ENCODE measurements at places on chromosomes 7 and 10. TPM values are rescaled to one million over a fixed set of nuclear protein-coding genes. Genes with fewer than 3 reads are reported as not detected.

The CACNB2 gene
- not detected for total RNA-seq

The MYH16 gene
- not detected for total RNA-seq

The C7orf57 gene
- 0.90 TPM for total RNA-seq

The LRRC18 gene
- total RNA-seq: not detected

The POM121L12 gene
- not detected for total RNA-seq

The HOXA5 gene
- not detected for total RNA-seq

The DNAH11 gene
- 0.61 TPM for total RNA-seq

The THSD7A gene
- not detected for total RNA-seq

The CNNM1 gene
- 0.43 TPM for total RNA-seq

The CAMK2B gene
- 0.46 TPM for total RNA-seq

The BMPER gene
- not detected for total RNA-seq

The NPC1L1 gene
- not detected for total RNA-seq

The PLAU gene
- 0.73 TPM for total RNA-seq

DNA sequence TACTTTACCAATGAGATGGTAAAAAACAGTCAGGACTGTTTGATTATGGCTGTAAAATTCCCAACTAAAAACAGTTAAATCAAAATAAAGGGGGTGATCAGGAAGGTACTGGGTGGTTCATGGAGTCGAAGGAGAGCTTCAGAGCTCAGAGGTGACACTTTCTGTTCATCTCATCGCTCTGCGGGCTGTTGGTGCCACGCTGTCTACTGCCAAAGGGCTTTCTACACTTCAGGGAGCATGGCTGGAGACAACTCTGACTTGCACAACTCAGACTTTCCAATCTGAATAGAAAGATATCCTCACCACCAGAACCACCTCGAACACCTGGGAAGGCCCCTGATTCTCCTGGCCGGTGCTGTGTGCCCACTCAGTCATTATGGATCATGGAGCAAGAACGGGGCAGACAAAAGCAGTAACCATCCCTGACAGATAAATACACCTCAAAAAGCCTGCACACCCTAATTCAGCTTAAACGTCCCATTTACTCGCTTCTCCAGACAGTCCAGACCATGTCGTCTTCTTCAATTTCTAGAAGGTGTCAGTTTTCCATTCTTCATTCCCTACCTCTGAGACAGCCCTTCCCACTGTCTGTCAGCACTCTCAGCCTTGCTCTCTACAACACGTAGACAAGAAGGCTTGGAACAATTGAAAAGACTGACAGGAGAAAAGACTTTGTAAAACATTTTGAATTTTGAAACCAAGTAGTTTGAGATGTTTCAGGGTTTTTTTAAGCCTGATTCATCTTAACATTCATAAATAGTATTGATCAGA is 348.7 kb upstream of the NFE2L3 start:
- no peak overlapping the region for H3K4me3 ChIP-seq
- no peaks in the 10 kb centered on the region for H3K36me3 ChIP-seq
- H3K27me3 ChIP-seq: peaks cover 7% of the 10 kb centered on the region
- no peak overlapping the region for H3K27ac ChIP-seq
- DNase-seq: peak; percentile 34

DNA sequence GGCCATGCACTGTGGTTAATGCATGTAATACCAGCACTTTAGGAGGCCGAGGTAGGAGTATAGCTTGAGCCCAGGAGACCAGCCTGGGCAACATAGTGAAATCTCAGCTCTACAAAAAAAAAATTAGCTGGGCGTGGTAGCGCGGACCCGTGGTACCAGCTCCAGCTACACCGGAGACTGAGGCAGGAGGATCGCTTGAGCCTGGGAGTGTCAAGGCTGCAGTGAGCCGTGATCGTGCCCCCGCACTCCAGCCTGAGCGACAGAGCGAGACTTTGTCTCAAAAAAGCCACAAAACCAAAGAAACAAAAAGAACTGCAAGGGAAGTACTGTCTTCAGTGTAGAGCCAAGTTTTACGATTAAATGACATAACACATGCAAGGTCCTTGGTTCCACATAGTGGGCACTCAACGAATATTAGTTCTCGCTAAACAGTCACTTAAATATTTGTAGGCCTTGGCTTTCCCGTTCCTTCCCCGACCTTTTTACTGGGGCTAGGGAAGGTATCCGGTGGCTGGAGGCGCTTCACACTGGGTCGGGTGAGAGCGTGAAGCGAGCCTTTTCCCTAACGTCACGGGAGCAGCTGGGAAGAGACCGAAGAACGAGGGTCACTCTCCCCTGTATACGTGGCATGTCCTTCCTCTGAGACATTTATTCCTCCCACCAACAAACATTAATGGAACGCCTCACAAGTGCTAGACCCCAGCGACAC is 993 bp upstream of the SND1 start:
- H3K4me1 ChIP-seq: peaks cover 28% of the 10 kb centered on the region
- H3K36me3 ChIP-seq: peaks cover 25% of the 10 kb centered on the region
- DNase-seq: peak; percentile 25
- H3K27me3 ChIP-seq: no peaks in the 10 kb centered on the region
- H3K4me3 ChIP-seq: peak overlapping the region; percentile 98

- no peaks in the 10 kb centered on the region for H3K4me1 ChIP-seq
- no peak overlapping the region for H3K27ac ChIP-seq
- H3K36me3 ChIP-seq: no peaks in the 10 kb centered on the region
- DNase-seq: no peak
These were observed 262.7 kb upstream of the HABP2 start for GRCh38 chr10:113290137-113290536.

- H3K27ac ChIP-seq: no peak overlapping the region
- DNase-seq: no peak
- H3K27me3 ChIP-seq: no peaks in the 10 kb centered on the region
- H3K4me3 ChIP-seq: no peak overlapping the region
These were observed 483.7 kb upstream of the LRRN3 start for GRCh38 chr7:110607050-110607857.

DNA sequence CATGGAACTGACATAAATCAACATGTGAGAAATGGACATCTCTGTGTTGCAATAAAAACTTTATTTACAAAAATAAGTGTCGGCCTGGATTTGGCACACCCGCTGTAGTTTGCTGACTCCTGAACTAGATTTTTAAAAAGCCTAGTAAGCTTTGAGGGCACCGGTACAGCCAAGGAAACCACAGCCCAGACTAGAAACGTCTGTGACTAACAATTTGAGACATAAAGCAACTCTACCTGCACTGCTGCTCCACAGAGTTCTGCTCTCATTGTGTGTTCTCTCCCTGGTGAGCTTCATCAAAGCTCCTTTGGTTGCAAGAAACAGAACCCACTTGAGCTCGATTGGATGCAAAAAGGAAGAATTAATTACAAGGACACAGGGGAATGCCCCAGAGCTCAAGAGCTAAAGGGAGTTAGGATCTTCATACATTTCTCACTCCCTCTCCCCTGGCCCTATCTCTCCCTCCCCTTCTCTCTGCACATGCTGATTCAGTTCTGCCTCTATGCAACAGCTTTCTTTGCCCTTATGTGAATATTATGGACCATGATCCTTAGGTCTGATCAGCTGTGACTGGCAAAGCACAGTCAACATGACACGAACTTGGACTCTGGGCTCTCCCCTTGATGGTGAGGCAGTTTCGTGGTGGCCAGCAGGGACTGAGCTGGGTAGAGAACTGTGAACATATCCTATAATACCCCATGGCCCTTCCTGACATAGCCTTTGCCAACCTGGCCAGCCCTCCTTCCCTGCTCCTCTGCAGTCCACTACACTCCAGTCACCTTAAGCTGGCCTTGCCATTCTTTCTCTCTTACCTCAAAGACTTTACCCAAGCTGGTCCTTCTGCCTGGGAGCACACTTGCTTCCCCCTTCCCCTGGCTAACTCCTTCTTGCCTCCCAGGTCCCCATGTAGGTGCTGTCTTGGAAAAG is 77.5 kb upstream of the YAE1 start:
- no peaks in the 10 kb centered on the region for H3K36me3 ChIP-seq
- H3K4me1 ChIP-seq: no peaks in the 10 kb centered on the region
- no peak overlapping the region for H3K27ac ChIP-seq
- H3K27me3 ChIP-seq: peaks cover 25% of the 10 kb centered on the region
- no peak for DNase-seq
- H3K4me3 ChIP-seq: no peak overlapping the region

DNA sequence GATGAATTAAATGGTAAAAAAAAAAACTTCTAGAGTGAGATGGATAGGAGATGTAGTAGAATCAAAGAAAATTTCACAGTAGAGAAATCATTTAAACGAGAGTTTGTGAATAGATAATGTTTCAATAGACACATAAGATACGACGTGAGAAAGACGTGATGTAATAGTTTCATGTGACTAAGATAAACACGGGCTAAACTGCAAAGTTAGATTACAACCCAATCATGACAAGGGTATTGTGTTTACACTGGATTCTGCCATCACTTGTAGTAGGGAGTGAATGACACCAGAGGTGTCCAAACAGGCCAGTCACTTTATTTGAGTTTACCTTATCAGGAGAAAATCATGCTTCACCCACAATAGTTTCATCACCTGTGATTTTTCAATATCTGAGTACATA is 21.6 kb downstream of the SEMA3D start:
- H3K4me3 ChIP-seq: no peak overlapping the region
- H3K4me1 ChIP-seq: peaks cover 4% of the 10 kb centered on the region
- no peak overlapping the region for H3K27ac ChIP-seq

GRCh38 chr7:100887516-100888290 is 1.8 kb downstream of the UFSP1 start:
- H3K27ac ChIP-seq: peak overlapping the region; percentile 84
- peak overlapping the region; percentile 79 for H3K4me3 ChIP-seq
- H3K4me1 ChIP-seq: peaks cover 57% of the 10 kb centered on the region

GRCh38 chr7:29946428-29947186 is 43.0 kb downstream of the SCRN1 start:
- H3K27me3 ChIP-seq: peaks cover 11% of the 10 kb centered on the region
- no peak for DNase-seq
- no peak overlapping the region for H3K27ac ChIP-seq
- no peaks in the 10 kb centered on the region for H3K36me3 ChIP-seq
- H3K4me1 ChIP-seq: no peaks in the 10 kb centered on the region

GRCh38 chr7:6160191-6160623 is 112.2 kb downstream of the CYTH3 start:
- H3K4me3 ChIP-seq: no peak overlapping the region
- no peak overlapping the region for H3K27ac ChIP-seq
- no peaks in the 10 kb centered on the region for H3K4me1 ChIP-seq
- DNase-seq: no peak
- peaks cover 21% of the 10 kb centered on the region for H3K36me3 ChIP-seq

GRCh38 chr7:29243910-29244655 is 49.5 kb downstream of the CHN2 start:
- peaks cover 3% of the 10 kb centered on the region for H3K27me3 ChIP-seq
- peaks cover 1% of the 10 kb centered on the region for H3K36me3 ChIP-seq
- peak; percentile 79 for DNase-seq

- DNase-seq: peak; percentile 67
- peak overlapping the region; percentile 91 for H3K4me3 ChIP-seq
- H3K27ac ChIP-seq: peak overlapping the region; percentile 89
- peaks cover 2% of the 10 kb centered on the region for H3K36me3 ChIP-seq
- peaks cover 38% of the 10 kb centered on the region for H3K4me1 ChIP-seq
These were observed 598 bp downstream of the MCMBP start for GRCh38 chr10:119871881-119872609.

DNA sequence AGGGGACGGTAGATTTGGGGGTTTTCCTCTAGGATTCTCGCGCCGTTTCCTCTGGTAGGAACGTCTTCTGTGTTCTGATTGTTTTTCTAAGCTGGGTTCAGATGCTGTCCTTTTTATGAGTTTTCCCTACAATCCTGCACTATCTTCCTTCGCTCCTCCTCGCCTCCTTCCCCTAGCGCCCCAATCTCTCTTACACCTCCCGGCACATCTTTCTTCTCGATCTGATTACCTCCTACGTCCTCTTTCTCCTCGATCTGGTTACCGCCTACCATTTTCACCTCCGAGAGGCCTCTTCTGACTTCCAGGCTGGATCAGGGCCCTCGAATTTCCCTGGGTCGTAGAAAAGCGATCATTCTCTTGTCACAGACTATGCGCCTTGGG is 413 bp downstream of the BUD31 start:
- H3K27ac ChIP-seq: peak overlapping the region; percentile 99
- peak; percentile 30 for DNase-seq
- peak overlapping the region; percentile 99 for H3K4me3 ChIP-seq
- peaks cover 32% of the 10 kb centered on the region for H3K36me3 ChIP-seq
- peaks cover 39% of the 10 kb centered on the region for H3K4me1 ChIP-seq

DNA sequence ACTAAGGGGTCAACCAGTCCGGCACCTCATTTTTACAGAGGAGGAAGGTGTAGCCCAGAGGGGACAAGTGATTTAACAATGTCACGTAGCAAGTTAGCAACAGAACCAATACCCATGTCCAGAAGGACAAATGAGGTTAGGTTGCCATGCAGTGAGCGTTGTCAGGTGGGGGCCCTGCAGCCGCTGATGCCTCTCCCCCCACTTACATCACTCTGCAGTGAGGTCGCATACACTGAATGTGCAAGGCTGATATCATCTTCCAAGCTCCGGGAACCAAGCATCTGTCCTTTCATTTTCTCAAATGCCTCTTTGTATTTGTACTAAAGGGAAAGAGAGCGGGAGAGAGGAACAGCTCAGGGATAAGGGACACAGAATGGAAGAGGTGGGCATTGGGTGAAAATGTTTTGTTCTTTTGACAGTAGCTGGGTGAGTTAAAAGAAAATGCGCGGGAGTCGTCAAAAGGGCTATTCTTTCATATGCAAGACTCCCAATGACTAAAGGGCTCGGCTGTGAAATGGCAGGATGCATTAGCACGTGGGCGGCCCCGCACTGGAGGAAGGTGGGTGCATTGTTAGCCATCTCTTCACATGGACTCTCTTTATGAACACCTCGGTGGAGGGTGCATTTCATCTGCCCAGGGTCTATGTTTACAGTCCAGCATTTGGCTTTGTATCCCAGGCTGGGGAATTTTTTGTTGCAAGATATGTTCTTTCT is 49.7 kb downstream of the NRAP start:
- no peak overlapping the region for H3K4me3 ChIP-seq
- no peak for DNase-seq
- H3K36me3 ChIP-seq: no peaks in the 10 kb centered on the region
- no peak overlapping the region for H3K27ac ChIP-seq
- peaks cover 32% of the 10 kb centered on the region for H3K27me3 ChIP-seq
- no peaks in the 10 kb centered on the region for H3K4me1 ChIP-seq

GRCh38 chr7:17234398-17235031 is 63.9 kb upstream of the AHR start:
- DNase-seq: peak; percentile 83
- H3K36me3 ChIP-seq: peaks cover 3% of the 10 kb centered on the region
- peaks cover 48% of the 10 kb centered on the region for H3K4me1 ChIP-seq
- no peaks in the 10 kb centered on the region for H3K27me3 ChIP-seq

All from activated CD4-positive, alpha-beta memory T cell treated with anti-CD3 and anti-CD28 coated beads for 36 hours (primary cell).